Naive thymus-derived CD8-positive, alpha-beta T cell (primary cell): ENCODE measurements at places on chromosomes 1 and 21. TPM values are rescaled to one million over a fixed set of nuclear protein-coding genes. Genes with fewer than 3 reads are reported as not detected.

GRCh38 chr1:226741009-226741408 lies 1.9 kb upstream of the ITPKB start:
- H3K36me3 ChIP-seq = peaks cover 25% of the 10 kb centered on the region
- H3K4me1 ChIP-seq = peaks cover 30% of the 10 kb centered on the region
- H3K27me3 ChIP-seq = no peaks in the 10 kb centered on the region
- H3K4me3 ChIP-seq = peak overlapping the region; percentile 96
- DNase-seq = no peak

DNA sequence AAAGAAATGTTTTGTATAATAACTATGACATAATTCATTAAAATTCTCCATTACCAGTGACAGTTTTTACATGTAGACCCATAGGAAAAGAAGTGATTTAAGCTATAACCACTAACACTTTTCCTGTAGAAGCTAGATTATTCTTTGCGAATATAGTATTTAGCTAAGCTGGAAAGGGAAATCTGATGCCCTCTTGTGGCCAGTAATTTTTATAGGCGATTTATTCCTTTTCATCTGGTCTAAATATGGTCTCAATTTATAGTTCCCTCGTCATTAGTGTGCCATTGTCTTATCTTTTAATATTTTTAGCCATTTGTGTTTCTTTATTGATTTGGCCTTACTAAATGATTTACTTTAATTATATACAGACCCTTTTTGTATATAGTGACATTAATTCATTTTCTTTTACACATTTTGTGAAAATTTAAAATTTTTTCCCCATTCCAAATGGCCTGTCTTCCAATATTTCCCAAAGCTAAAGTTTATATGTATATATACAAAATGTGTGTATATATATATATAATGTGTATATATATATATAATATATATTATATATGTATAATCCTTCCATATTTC lies 26.7 kb downstream of the BTG3 start:
- H3K4me1 ChIP-seq = no peaks in the 10 kb centered on the region
- H3K36me3 ChIP-seq = no peaks in the 10 kb centered on the region
- no peak overlapping the region for H3K27ac ChIP-seq
- H3K27me3 ChIP-seq = no peaks in the 10 kb centered on the region
- H3K4me3 ChIP-seq = no peak overlapping the region
- no peak for DNase-seq

The DDAH1 gene
- not detected for total RNA-seq

DNA sequence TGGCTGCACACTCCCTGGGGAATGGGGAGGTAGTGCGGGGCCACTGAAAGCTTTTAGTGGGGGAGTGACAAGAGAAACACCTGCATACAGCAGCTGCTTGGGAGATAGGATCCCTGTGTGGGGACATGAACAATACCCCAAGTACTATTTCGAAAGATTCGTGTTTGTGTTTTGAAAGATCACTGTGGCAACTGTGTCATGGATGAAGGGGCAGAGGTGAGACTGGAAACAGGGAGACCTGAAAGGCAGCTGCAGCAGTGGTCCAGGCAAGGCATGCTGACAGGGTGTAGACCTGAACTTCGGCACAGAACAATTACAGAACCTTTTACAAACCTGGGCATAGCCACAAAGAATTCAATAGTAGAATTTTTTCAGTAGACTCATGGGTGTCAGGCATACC lies 32.9 kb downstream of the TENT5C start:
- H3K27ac ChIP-seq = no peak overlapping the region
- no peaks in the 10 kb centered on the region for H3K36me3 ChIP-seq
- H3K4me3 ChIP-seq = no peak overlapping the region
- no peak for DNase-seq
- H3K27me3 ChIP-seq = peaks cover 27% of the 10 kb centered on the region

GRCh38 chr1:178580876-178581275 lies 68.0 kb downstream of the TEX35 start:
- H3K4me3 ChIP-seq = no peak overlapping the region
- no peaks in the 10 kb centered on the region for H3K36me3 ChIP-seq

The SLAMF6 gene
- 39.7 TPM for total RNA-seq

- H3K27ac ChIP-seq = no peak overlapping the region
- no peaks in the 10 kb centered on the region for H3K4me1 ChIP-seq
- H3K36me3 ChIP-seq = no peaks in the 10 kb centered on the region
- DNase-seq = no peak
- H3K4me3 ChIP-seq = no peak overlapping the region
Measured at GRCh38 chr1:176479971-176480370, 17.0 kb downstream of the PAPPA2 start.
